ENCODE measurements at places on chromosomes 2 and 18.

DNA sequence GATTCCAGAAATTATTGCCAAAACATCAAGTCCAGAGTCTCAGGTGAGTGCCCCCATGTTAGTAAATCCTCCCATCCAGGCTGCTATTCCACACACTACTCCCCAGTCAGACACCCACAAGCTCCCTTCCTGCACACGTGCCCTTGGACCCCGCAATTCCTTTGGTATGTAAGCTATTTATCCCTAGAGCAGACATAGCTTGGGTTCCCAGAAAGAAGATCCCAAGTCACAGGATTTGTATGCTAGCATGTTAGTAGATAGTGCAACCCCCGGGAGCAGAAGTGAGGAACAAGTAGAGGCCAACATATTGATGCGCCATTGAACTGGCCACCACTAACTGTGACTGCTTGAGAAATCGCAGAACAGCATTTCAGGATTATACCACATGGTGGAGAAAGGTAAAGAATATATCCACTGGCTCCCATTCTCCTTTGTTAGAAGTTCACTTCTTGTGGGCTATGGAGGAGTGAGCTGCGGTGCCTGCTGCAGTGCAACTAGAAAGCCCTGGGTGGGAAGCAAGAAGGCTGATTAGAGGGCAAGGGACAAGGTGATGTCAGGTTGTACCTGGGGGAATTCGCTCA, 137.5 kb upstream of the CHAC2 start:
- no peak for DNase-seq

DNA sequence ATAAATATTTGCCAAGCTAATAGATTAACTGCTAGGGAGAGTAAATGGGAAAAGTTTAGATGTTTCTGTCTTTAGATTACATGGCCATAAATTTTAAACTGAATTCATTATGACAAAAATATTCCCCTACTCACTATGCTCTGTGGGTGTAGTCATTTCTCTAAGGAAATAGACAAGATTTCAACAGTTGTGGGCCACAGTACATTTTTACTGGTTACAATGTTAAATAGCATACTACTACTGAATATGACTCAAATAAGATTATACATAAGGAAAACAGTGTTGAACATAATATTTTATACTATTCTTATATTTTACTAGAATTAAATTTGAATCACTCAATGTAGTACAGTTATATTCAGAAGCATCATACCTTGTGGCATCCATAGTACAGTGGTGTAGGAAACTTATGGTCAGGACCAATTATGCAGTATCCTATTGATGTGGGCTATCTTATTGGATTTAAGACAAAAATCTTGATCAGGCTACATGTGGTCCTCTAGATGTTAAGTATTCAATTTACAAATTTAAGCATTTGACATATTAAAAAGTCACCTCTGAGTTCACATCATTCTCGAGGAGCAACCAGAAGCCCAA, 33.0 kb downstream of the RPRD1A start:
- DNase-seq: no peak

DNA sequence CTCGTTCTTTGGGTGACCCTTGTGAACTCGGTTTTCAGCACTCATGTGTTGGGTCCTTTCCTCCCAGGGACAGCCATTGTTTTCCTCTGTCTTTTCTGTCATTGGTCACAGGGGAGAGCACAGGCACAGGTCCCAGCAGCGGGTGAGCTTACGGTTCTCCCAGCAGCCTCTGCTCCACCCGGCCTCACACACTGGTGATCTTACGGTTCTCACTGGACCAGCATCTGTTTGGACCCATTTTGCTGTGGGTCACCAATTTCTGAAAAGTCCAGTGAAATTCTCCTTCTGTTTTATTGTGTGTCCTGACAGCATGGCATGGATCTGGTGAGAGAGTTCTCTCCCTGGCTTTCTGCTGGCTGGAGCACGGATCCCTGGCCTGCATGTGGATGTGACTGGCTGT, 49.8 kb upstream of the ANKRD62 start:
- no peak for DNase-seq

DNA sequence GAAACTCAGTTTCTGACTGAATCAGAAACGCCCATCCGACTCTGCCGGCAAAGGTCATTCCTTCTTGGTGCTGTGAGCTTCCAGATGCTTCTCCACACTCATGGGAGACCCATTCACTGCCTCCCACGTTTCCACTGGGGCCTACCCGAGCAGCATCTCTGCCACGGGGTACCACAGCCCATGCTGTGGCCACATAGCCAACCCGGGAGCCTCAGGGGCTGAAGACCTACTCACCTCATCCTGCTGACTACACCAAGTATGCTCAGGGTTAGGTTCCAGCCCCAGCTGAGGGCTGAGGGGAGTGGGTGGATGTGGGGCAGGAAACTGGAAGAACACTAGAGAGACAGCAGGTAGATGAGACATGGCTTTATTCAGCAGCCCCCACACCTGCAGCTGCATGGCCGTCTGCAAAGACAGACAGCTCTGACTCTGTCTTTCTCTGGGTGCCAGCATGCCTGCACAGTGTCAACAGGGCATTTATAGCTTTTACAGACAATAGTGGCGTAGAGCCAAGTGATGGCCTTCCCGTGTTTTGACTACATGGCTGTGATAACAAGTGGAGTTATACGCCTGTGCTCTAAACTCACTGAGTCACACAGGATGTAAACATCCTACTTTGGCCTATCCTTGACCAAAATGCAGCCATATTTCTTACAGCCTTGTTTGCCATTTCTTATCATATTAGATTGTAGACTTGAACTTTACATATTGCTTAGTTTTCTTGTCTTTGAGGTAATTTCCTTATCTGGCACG, 16.5 kb upstream of the KLHL23 start:
- no peak for DNase-seq

DNA sequence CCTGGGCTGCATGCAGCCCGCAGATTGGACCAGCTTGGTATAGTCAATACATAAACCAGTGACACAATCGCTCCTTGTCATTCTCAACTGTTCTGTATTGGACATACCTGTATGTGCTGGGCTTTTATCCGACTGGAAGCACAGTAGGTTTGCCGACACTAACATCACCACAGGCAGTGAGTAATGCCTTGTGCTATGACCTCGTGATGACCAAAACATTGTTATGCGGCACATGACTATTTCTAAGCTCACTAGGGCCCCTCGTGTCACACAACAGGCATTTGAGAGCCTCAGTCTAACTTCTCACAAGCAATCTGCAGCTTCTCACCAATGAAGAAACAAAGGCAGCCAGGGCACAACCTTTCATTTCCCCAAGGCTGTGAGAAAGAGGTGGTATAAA, 320.8 kb downstream of the AFF3 start:
- DNase-seq: no peak

DNA sequence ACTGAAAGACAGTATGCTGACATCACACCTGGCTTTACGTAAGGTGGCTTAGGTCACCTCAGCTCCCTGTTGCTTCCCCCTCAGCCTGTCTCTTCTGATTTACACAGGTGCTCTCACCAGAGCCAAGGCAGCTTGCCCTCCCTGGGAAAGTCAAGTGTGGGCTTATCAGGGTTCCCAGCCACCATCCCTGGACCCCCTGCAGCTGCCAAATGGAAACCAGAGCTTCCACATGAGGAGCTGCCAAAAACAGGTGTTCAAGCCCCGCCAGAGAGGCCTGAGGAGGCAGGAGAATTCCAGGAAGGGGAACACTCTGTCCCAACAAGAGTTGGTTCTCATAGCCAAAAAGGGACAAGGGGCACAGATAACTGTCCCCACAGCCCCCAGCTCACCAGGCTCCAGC, 266.7 kb downstream of the ATAD2B start:
- DNase-seq: no peak

DNA sequence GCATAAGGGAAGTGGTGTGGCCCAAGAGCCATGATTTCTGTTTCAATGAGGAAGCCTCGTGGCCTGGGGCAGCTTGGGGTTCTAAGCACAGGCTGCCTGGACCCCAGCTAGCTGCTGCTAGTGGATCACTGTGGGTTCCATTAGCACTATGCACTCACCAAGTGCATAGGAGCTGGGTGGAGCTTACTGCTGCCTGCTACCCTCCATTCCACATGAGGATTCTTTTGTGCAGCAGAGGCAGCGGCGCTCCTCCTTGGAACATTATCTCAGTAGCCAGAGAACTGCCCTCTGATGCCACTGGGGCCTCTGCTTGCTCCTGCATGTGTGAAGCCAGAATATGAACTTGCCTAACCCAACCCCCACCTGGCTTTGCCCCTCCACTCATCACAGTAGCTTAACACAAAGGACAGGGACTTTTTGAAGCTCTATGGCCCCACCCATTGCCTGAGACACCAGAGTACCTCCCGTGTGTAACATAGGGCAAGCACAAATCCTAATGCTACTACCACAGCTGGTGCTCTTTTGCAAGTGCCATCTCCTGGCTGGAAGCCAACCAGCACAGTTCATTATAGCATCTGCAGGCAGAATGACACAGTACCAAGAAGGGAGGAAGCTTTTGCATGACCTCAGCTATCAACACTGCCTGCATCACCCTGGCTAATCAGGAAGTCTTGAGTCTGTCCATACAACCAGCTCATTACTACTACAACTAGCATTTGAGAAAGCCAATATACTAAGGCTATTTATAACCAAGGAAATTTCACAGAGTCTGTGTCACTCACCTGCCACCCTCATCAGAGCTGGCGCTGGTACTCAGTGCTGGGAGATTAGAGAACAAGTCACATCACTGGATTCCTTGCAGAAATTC, 297.0 kb upstream of the GULP1 start:
- no peak for DNase-seq

- DNase-seq: peak; percentile 36
Observed at GRCh38 chr2:68943581-68944568, 8.8 kb downstream of the GKN2 start.

DNA sequence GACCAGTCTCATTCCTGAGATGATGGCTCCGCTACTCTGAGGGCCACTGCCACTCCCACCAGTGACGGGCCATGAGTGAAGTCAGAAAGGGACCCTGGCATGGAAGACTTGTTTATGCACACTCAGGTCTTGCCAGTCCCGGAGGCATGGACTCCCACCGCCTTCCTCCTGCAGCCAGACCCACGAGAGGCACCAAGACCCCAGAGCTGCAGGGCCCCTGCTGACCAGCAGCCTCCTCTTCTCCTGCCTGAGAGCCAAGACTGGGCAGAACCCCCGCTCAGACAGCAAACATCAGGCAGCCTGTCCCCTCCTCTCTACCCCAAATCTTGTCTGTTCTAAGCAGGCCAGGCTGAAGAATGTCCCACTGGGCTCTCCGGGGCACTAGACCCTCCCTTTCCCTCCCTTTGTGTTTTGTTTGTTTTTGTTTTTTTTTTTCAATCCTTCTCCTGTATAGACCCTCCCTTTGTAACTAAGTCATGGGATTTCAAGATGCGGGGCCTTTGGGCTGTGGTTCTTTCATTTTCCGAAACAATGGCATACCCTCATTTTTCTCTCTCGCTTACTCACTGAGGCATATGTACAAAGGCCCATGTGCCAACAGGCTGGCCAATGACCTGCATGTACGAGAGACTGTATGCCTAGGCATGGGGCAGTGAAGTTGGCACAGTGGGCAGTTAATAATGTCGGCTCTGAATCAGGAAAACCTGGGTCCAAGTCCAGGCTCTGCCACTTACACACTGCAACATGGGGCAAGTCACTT, 24.3 kb upstream of the MAPRE3 start:
- no peak for DNase-seq

DNA sequence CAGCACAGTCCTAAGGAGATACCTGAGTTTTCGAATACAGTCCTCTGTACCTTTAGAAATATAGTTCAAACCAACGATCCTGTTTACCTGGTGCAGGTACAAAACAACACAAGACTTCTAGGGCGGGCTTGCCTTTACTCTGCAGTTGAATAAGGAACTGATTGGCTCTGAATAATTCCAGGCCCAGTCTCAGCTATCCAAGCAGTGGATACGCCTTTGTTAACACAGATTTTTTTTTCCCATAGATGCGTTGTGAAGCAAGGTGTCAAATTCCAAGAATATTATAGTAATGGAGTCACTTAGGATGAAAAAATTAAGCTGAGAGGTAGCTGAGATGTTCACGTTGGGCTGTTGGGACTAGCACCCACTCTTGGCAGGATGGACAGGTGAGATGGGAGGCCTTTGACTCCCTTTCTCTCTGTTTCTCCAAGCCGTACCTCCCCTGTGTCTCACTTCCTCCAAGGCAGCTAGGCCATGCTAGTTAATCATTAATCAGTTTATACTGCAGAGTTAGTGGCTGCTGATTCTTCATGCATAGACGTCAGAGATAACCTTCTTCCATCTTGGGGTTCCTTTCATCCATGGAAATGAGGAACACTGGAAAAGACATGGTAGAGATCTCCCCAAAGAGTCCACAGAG, 380.8 kb upstream of the ACVR2A start:
- DNase-seq: no peak

DNA sequence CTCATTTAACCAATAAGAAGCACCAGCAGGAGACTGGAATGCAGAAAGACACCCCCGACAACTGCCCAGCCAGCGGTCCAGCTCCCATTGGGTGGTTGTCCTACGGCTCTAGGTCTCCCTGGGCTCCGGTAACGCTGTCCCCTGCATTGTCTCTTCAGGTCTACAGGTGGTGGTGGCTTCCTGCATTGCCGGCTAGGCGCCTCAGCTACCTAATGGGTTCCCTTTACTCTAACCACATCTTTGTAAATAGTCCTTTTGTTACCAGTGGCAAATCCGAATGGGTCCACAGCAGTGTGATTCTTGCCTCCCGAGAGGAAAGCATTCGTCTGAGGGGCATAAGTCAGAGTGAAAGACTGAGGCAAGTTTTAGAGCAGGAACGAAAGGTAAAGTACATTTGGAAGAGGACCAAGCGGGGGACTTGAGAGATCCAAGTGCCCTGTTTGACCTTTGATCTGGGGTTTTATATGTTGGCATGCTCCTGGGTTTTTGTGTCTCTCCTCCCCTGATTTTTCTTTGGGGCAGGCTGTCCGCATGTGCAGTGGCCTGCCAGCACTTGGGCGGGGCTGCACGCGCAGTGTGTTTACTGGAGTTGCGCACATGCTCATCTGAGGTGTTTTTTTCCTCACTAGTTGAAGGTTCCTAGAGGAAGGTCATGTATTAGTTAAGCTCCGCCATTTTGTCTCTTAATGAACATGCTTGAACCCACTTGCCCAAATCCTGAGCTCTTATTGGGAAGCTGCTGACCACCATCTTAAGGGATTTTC, 11.0 kb downstream of the FABP1 start:
- no peak for DNase-seq

- DNase-seq: no peak
Observed at GRCh38 chr2:174436351-174436750, 40.8 kb downstream of the SCRN3 start.

Data from activated T-helper 1 cell treated with anti-CD3 and anti-CD28 coated beads, Interleukin-12 subunit alpha, Interleukin-12 subunit beta, Interleukin-2, Interleukin-4 antibody, amounts not matched to agents 30 ng/mL and 10 ng/mL and 1 ng/mL, durations not matched to agents 14 hours and 24 hours and 36 hours (primary cell).